Urinary bladder (tissue), 4 donors: ENCODE measurements at places on chromosomes 7 and 10. TPM values are rescaled to one million over a fixed set of nuclear protein-coding genes. Genes with fewer than 3 reads are reported as not detected.

DNA sequence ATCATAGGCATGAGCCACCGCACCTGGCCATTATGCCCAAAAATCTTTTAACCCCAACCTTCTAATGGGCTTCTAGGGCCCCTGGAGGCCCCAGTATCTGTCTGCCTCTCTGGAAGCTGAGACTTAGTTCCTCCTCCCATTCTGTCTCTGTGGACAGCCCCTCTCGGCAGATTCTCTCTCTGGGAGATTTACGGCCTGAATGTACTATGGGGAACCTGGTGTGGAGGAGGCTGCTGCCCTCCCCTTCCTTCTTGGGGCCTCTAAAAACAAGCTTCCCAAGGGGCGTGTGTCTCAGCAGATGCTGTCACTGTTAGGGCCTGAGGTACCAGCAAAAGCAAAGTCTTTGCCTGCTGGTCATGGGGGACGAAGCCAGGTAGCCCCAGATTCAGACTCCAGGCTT is 35.8 kb upstream of the PRKAR1B start:
- no peak for DNase-seq

DNA sequence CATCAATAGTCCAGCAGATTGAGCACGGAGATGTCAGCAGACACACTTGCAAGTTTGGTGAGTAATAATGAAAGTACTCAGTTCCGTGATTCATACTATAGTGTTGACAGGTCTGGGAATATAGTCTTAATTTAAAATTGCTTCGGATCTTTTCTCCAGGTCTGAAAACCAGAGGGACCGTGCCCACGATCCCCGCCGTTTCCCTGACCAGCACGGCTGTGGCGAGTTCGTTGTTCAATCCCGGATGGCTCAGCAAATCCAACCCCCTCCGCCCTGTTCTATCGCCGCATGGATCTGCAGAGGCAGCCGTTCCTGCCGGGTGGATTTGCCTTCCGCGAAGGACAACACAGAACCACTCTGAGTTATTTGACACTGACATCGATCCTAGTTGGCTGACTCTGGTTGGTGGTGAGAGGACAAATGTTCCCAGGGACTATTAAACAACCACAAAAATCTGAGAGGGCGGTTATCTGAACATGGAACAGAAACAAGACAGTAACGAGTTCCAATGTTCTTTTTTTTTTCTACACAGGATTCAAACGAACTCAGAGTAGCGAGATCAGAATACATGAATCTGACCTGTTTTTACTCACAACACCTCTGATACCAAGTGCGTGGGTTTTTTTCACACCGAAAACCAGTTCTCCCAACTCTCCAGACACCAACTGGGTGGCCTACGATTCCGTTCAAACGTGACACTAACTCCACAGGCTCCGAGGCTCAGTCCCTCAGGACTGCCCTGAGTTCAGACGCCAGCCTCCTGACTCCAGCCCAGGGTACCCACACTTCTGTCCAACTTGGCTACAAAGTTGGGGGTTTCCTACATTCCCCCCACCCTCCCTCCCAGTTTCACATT is 52.7 kb downstream of the RBM17 start:
- DNase-seq: no peak

DNA sequence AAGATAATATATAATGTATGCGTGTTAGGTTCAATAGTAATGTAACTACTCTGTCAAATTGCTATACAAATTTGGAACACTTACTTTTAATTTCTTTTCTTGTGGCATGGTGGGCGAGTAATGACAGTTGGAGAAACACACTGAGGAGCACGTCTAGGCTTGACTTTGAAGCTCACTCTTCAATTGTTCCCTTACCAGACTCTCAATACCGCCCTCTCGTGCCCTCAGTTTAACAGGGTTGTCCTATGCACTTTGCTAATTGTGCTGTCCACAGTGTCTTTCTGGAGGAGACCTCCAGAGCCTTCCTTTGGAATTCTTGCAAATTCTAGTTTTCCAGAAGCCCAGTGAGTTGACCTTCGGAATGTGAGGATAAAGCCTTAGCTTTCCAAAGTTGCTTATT is 107.2 kb upstream of the RELN start:
- DNase-seq: no peak

DNA sequence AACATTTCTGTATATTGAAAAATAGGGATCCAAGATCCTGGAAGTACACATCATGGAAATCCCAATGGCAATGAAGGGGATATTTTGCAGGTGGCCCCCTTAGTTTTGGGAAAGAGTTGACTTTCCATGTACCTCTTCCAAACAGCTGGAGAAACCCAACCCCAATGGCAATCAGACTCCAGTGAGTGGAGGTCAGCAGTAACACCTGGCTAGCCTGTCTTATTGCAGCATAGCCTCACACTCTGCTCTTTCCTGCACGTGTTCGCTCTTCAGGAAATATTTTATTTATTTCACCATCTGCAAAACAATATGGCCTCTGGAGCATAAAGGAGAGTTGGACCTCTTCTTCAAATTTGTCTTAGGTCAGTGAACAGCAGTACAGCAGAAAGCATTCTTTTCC is 340.0 kb upstream of the NRP1 start:
- DNase-seq: no peak

- DNase-seq: no peak
Measured at GRCh38 chr7:118720632-118721031, 496.1 kb downstream of the ANKRD7 start.

- DNase-seq: no peak
Measured at GRCh38 chr10:108452533-108452932, 1288.0 kb upstream of the SORCS1 start.

- DNase-seq: no peak
Measured at GRCh38 chr10:87674943-87675342, 15.3 kb downstream of the PAPSS2 start.

GRCh38 chr10:48667960-48668590 is 16.6 kb upstream of the WDFY4 start:
- no peak for DNase-seq

DNA sequence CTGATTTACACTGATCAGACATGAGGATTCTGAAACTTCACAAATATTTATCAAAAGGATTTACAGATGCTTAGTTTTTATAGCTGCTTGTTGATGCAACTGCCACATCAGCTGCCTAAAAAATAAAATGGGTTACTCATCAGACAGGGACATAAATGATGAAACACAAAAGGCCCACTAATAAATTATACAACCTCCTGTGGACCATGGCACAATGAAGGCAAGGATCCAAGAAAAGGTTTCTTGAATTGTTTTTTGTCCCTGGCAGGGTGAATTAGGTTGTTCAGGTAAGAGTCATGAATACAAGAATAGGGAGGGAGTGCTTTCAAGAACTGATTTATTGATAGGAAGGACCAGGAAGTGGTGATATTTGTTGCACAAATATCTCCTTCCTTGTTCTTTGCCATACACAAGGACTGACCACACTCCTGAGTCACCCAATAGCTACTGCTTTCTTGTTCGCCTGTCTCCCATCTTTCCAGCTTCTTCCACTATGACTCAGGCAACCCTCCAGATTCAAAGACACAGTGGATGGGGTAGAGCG is 234.5 kb downstream of the AHR start:
- DNase-seq: no peak

- no peak for DNase-seq
Measured at GRCh38 chr10:110074298-110074697, 66.5 kb downstream of the ADD3 start.

GRCh38 chr7:139820089-139820488 is 9.0 kb upstream of the TBXAS1 start:
- no peak for DNase-seq

- no peak for DNase-seq
Measured at GRCh38 chr7:94449151-94449725, 54.5 kb downstream of the COL1A2 start.

DNA sequence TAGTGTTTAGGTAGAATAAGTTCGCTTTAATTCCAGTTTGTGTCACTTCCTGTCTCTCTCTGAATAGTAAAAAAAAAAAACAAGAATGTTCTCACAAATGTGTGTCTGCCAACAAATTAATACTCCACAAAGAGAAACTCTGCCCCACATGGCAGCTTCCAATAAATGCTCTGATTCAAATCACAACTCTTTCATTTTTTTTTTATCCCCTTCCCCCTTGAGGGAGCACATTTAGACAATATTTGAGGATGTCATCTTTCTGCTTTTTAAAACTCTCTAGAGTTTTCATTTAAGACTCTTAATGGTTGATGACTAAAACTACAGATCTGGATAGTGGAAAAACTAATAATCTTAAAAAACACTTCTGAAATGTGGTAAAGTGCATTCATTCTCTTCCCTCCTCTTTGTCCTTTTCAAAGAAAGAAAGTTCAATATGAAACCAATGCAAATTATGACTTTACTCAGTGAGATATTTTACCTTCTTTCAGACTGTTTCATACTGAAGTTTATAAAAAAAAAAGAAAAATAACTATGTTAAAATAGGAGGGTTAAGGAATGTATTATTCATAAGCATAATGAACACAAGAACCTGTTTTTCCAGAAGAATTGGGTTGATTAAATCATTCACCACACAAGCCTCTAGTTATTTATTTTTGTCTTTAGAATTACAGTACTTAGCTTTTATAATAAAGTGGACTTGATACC is 42.3 kb downstream of the ARID5B start:
- peak; percentile 62 for DNase-seq

DNA sequence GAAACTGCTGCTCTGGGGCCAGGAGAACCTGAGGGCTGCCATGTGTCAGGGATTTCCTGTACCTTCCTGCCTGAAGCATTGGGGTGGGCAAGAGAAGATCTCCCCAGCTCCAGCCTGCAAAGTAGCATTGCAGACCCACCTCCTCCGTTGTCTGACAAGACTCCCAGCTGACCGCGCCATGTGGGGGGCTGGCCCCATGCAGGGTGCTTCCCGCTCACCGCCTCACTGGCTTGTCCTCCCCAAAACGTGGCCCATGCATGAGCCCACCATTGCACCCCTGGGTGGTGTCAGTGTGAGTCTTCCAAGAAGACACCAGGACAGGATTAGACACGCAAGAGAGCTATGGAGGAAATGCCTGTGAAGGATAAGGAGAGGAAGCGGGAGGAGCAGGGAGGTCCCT is 68.3 kb downstream of the ABRAXAS2 start:
- DNase-seq: no peak

DNA sequence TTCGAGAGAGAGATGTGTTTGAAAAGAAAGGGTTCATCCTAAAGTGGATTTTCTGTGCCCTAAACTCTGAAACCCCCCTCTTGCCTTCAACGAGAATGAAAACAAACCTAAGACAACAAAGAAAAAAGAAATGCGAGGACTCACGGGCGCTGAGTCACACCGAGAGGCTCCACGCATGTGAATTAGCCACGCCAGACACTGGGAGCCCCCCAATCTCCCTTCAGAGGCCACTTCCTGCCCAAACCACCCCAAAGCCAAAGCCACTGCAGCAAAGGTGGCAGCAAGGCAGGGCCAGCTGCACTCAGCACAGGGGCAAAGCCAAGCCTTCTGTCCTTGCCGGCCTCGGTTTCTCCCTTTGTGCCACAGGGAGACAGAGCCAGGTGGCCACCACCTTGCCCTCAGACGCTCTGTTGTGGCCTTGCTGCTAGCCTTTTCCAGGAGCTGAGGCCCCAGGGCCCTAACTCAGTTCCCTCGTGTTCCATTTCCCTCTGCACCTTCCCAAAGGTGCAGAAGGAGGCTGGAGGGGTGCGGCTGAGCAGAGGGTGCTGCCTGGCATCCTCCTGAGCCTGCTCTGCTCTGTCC is 93.3 kb downstream of the FAM53B start:
- no peak for DNase-seq

GRCh38 chr10:32171204-32171603 is 115.0 kb upstream of the KIF5B start:
- peak; percentile 29 for DNase-seq

GRCh38 chr10:34449836-34450235 is 365.3 kb downstream of the PARD3 start:
- DNase-seq: no peak

- no peak for DNase-seq
Measured at GRCh38 chr7:104963991-104964385, 50.0 kb upstream of the KMT2E start.

- DNase-seq: no peak
Measured at GRCh38 chr7:11221984-11222383, 248.3 kb downstream of the PHF14 start.

DNA sequence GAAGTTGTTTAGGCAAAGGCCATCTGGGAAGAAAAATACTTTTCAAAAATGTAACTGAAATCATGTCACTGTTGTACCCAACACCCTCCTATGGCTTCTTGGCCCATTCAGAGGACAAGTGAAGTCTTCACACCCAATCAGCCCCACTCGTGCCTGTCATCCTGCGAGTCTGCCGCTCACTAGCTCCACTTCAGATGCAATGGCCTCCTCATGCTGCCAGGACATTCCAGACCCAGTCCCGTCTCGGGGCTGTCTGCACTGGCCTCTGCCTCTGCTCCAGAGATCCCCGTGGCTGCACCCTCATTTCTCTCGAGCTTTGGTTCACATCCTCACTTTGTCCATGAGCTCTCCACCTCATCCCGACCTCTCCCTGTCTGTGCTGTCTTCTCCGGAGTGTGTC is 227.1 kb downstream of the KCNMA1 start:
- DNase-seq: no peak

- DNase-seq: no peak
Measured at GRCh38 chr10:82981137-82981723, 1106.2 kb downstream of the NRG3 start.

GRCh38 chr10:100479037-100479436 is 16.2 kb downstream of the WNT8B start:
- no peak for DNase-seq

- no peak for DNase-seq
Measured at GRCh38 chr10:50506861-50507573, 116.7 kb downstream of the SGMS1 start.

DNA sequence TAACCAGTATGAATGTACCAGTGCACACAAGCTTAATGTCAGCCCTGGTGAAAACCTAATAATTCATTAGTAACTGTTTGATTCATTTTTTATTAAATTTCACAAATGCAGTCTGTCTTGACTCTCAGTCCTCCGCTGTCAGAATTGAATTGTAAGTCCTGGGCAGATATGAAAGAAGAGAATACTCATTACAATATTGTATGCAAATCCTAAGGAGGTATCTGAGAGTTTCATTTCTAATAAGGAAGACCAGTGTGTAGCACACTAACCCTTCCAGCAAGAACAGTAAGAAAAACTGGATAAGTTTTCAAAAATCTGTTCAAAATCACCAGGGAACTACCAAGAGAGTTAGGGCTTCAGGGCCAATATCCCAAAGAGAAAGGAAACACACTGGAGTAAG is 652.1 kb downstream of the SUGCT start:
- DNase-seq: no peak

DNA sequence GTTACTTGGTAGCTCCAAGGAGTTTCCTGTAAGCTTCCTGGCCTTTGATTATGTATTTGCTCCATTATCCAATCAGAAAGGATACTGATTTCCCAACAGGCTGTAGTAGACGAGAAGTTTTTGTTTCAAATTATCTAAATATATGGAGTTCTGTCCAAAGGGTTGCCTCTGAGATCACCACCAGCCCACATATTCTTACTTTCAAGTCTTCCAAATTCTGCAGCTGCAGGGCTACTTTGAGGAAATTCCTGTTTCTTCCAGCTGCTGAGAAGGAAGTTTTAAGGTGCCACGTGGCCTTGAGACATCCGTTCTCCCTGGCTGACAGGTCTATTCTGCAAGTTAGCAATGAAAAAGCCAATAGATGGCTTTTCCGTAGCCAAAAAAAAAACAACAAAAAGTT is 286.0 kb downstream of the TWIST1 start:
- no peak for DNase-seq

Gene ERVW-1
- total RNA-seq: not detected

Gene TLX1
- total RNA-seq: not detected

Gene SPDYE11
- not detected for total RNA-seq

Gene ANKRD30A
- not detected for total RNA-seq

Gene SFTPA1
- total RNA-seq: not detected

Gene TRIL
- 20.4 TPM for total RNA-seq

Gene TMEM213
- total RNA-seq: not detected

Gene DPP6
- 2.4 TPM for total RNA-seq

Gene RSPH10B2
- 0.53 TPM for total RNA-seq

Gene EBF3
- total RNA-seq: 29.4 TPM

Gene GDF2
- total RNA-seq: not detected

Gene CUBN
- 6.1 TPM for total RNA-seq

Gene PNLIPRP1
- total RNA-seq: not detected
